Mesenteric fat pad (tissue), 1 donor: ENCODE measurements at places on chromosomes 2 and 18.

DNA sequence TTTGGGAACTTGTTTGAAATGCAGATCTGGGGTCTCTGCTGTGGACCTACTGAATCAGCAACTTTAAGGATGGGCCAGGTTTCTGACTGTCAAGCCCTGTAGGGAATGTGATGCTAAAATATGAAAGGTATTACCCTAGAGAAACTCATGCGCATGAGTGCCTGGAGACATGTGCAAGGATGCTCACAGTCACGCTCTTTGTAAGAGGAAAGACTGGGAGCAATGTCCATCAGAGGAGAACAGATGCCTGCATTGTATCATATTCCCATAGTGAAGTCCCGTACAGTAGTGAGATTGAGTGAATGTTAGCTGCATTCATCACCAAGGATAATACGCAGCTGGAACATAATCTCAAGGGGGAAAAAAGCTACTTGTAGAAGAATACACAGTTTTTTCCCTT lies 14.1 kb downstream of the ZNF407 start:
- DNase-seq = no peak

GRCh38 chr2:69946351-69947324 lies 14.8 kb downstream of the ASPRV1 start:
- DNase-seq = no peak

- DNase-seq = no peak
Observed at GRCh38 chr2:8134985-8135682, 546.7 kb upstream of the ID2 start.

DNA sequence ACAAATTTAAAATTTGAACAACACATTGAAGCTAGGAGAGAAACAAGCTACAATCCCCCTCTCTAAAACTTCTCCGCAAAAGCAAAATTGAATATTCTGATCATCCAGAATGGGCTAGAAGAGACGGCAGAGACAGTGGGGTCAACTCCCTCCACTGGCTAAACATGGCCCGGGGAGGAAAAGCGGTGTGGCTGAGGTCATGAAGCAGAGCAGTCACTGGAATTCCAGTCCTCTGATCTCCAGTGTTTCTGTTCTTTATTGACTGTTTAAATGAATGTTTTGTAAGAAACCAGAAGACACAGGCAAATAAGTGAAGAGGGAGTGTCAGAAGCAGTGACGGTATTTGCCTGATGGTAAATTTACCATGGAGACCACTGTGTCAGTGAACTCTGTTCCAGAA lies 116.2 kb downstream of the GAREM1 start:
- DNase-seq = no peak

GRCh38 chr2:15119722-15120175 lies 441.4 kb downstream of the NBAS start:
- no peak for DNase-seq

- no peak for DNase-seq
Observed at GRCh38 chr2:101698844-101699754, 1.6 kb downstream of the MAP4K4 start.

DNA sequence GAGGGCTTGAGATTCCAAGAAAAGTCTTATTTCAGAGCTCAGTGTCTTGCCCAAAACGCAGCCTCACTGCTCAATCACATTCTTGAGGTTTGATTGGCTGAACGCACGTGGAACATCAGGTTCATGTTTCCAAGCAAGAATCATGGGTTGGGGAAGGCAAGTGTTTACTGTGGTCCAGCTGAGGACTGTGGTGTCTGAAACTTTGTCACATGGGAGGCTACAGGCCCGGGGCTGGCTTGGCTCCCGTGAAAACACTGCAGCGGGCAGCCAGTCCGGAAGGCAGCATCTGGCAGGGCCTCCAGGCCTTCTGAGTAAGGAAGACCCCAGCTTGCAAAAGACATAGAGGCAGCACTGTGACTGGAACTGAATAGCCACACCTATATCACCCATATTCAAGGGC lies 84.7 kb downstream of the POLR1A start:
- DNase-seq = no peak

DNA sequence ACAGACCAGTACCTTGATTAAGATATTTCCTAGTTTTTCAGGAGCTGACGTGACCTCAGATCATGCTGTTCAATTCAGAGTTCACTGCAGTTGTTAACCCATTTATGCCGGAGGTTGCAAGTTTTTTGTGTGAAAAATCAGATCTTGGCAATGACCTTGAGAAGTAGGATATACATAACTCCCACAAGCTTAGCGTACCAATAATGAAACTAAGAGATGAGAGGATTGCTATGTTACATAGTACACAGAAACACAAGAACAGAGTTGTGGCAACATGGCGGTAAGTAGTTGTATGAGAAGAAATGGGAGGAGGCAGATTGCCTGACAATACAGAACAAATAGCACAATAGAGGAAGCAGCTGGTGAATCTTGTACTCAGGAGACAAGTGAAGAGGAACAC lies 39.1 kb downstream of the PPIG start:
- no peak for DNase-seq

DNA sequence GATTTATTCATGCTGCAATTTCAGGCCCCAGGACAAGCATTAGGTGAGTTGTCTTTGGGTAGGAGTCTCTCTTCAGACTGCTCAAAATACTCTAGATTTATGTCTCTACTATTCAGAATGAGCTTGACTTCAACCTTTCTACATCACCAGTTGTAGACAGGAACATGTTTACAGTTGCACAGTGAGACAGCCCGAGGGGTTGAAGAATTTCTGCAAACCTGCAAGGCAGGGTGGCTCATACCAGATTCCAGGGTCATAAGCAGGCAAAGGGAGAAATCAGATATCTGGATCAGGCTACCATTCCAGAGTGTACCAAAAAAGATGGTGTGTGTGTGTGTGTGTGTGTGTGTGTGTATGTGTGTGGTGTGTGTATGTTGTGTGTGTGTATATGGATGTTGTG lies 112.4 kb downstream of the SPP2 start:
- no peak for DNase-seq

DNA sequence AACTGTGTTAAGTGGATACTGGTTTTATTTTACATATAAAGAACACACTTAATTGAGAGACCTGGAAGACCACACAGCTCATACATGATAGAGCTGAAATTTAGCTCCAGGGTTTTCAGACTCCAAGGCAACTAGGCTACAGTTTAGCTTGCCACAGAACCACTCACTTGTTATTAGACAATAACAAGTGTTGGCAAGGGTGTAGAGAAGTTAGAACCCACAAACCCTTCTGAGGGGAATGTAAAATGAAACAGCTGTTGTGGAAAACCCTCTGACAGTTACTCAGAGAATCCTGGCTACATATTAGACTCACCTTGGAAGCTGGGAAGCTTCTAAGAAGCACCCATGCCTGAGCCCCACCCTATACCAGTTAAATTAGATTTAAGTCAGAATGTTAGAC lies 75.3 kb downstream of the MAP3K20 start:
- no peak for DNase-seq

DNA sequence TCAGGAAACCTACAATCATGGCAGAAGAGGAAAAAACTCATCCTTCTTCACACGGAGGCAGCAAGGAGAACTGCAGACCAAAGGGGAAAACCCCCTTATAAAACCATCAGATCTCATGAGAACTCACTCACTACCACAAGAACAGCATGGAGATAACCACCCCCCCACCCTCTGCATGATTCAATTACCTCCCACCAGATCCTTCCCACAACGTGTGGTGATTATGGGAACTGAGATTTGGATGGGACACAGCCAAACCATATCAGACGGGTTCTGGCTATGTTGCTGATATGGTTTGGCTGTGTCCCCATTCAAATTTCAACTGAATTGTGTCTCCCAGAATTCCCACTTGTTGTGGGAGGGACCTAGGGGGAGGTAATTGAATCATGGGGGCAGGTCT lies 28.7 kb upstream of the CCDC150 start:
- DNase-seq = no peak

GRCh38 chr2:108139521-108139920 lies 100.2 kb upstream of the SULT1C3 start:
- no peak for DNase-seq

DNA sequence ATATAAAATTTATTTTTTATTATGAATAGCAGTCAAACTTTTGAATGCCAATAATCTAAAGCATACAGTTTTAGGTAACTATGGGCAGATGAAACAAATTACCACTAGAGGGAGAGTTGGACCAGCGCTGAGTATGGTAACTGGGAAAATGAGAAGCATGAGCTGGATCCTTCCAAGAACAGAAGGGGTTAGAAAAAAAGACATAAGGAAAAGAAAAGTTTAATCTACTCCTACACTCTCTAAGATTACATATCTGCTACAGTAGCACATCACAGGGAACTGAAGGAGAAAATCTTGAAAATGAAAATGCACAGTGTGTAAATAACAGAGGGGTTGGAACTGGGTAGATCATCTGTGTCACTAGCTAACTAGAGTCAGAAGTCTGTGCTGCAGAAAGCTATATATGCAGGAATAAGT lies 15.5 kb downstream of the REG3G start:
- DNase-seq = no peak

DNA sequence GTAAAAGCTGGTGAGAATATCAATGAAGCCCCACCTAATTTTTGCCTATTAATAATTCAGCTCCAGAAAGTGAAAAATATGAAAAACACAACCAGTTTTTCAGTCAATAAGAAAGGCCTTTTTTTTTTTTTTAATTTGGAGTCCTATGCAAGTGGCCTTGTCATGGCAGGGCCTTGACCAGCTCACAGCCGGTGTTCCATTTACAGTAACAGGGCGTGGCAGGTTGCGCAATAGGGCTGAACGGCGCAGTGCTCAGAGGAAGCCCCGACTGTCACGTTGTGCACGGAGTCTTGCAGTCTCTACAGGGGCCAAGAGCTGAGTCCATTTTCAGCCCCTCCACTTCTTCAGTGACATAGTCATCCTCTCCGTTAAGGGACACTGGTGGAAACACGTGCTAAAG lies 184.1 kb upstream of the FN1 start:
- no peak for DNase-seq

- DNase-seq = no peak
Observed at GRCh38 chr18:79248495-79249060, 147.2 kb upstream of the NFATC1 start.

GRCh38 chr2:73070643-73071359 lies 711 bp downstream of the SFXN5 start:
- peak; percentile 91 for DNase-seq

- DNase-seq = no peak
Observed at GRCh38 chr2:223537651-223538601, 64.2 kb downstream of the SCG2 start.

- no peak for DNase-seq
Observed at GRCh38 chr18:75158465-75159237, 50.3 kb downstream of the PTGR3 start.

DNA sequence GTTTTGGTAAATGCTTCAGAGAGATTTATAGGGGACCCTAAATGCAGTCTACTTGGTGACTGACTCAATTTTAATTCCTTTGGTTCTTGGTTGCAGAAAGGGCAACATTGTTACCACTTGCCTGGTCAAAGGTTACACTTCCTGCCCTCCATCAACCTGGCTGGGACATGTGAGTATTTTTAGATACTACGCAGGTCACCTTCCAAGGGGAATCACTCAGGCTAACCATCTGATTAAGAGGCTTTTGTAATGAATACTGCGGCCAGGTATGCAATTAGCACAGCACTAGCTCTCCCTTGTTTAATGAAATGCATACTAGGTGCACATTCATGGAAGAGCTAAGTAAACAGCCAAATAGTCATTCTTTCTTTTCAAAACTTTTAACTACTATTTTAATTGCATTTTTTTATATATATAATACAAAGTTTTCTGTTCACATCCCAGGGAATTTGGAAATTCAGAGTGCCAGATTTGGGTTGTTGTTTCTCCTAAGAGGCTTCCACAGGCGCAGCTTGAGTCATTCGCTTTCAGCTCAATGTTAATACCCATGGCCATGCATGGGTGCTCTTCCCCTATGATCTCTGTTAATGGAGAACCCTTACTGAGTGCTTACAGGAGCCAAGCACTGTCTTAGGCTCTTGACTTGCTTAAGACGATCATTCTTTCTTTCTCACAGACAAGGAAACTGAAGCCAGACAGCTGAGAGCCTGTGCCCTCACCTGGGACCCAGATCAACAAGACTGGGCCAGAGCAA lies 152.2 kb downstream of the MTX2 start:
- no peak for DNase-seq

DNA sequence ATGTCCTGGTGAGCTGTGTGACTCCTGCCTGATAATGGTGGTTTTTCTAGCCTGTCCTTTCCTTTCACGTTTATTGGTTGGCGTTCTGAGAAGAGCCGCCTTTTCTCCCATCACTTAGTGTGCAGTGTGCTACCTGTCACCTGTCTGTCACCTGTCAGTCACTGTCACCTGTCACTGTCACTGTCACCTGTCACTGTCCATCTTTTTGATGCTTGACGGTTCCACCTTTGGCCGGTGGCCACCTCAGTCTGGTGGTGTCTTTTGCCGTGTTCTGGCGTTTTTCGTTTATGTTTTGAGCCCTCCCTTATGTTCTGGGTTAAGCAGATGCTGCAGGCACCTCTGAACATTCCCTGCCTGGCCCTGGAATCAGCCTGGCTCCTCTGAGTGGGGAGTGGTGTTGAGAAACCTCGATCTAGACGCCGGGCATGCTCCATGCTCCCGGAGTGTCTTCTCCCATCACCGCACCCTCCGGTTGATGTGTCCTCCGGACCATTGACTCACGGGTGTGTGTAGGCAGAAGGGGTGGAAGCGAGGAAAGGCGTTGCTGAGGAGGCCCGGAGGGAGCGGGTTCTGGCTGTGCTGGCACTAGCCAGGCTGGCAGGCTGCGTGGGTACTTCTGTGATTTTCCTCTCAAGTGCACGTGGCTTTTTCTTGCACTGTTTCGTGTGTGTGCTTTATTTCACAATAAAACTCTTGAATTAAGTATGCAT lies 20.7 kb downstream of the DTYMK start:
- no peak for DNase-seq

GRCh38 chr2:241454837-241455485 lies 53.4 kb downstream of the STK25 start:
- no peak for DNase-seq

DNA sequence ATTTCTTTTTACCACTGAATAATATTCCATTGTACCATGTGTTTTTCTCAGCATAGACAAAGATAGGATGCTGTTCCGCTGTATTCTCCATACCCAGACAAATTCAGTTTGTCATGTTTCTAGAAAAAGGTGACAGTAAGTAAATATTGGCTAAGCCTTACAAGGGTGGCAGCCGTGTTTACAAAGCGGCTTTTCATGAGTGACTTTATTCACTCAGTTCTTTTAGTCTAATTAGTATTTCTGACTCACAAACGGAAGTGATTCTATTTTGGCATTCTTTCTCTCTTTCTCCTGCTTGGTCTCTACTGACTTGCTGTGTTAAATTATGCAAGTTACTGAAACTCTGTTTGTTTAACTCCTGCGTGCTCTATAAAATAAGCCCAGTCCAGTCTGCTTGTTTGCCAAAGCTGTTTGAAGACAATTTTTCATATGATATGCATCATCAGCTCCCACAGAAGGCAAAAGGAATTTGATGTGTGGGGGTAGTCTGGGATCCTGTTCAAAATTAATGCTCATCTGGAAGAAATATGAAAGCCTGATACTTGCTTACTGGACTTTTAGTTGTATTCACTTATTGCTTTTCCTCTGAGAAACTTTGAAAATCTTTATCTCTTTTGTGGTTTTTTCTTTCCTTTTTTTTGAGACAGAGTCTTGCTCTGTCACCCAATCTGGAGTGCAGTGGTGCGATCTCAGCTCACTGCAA lies 2.3 kb upstream of the PLEKHH2 start:
- no peak for DNase-seq
